ENCODE measurements at places on chromosomes 5 and 9.

- DNase-seq: no peak
Observed at GRCh38 chr5:72543365-72543764, 36.2 kb upstream of the ZNF366 start.

- no peak for DNase-seq
Observed at GRCh38 chr5:160497878-160498277, 76.2 kb downstream of the PTTG1 start.

GRCh38 chr5:93072831-93073459 lies 508.1 kb downstream of the NR2F1-AS1 start:
- DNase-seq: no peak

GRCh38 chr9:106708475-106709146 lies 154.4 kb upstream of the ZNF462 start:
- no peak for DNase-seq

DNA sequence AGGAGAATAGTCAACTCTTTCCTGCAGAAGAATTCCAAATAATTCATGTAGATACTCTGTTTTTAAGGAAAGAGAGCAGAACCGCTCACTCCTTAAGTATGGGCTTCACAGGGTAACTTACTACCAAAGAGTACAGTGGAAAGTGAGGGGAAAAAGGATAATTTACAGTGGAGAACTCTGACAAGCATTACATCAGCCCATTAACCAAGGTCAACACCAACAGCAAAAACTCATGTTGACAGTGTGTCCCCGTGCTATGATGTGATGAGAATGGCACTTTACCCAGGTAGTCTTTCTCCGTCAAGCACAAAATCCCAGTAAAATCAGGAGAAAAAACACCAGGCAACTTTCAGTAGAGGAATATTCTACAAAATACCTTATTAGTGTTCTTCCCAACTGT lies 104.3 kb downstream of the ADCY2 start:
- DNase-seq: no peak

DNA sequence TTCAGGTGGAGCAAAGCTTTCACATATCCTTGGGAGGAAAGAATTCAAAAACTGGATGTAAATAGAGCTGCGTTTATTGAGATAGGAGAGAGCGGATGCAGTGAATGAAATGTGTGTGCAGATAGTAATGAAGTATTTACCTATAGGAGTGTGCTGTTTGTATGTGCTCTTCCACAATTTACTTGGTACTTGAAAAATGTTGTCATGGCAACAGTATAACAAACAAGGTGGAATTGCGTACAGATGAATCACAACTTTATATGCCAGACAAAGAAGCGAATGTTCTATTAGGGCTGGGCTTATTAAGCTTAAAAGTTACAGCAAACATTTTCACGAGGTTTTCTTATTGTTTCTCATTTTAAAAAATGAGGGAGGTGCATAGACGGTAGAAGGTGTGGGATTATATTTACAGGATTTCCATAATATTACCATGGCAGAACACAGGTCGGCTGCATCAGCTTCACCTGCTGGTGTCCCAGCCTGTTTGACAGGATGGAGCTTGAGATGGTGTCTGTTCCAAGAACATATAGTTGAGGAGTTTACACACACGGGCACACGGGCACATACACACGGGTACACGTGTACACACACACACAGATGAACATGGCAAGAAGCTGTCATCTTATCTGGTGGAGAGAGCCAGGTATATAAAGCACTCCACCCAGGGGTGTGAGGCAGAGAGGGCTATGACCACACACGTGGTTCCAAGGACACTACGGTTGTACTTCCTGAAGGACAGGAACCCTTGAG lies 155.7 kb downstream of the RMI1 start:
- no peak for DNase-seq

GRCh38 chr9:76796296-76796695 lies 32.1 kb downstream of the PCA3 start:
- no peak for DNase-seq

GRCh38 chr5:63118221-63118620 lies 539.6 kb downstream of the LRRC70 start:
- DNase-seq: no peak

DNA sequence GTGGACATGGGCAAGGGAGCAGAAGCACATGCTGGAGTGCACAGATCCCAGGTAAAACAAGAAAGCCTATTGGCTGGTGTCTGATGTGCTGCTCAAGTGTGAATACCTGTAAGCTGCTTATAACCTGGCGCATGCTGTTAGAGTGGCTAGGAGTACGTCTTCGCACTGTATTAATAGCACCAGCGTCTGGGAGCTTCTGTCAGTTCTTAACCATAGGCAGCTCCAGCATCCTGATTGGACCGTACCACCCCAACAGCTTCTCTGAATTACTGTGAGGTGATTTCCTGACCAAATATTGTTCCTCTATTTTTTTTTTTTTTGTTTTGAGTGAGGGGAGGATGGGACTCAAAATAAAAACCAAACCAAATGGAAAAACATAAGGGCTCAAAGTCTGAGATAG lies 987.6 kb downstream of the PTPRD start:
- DNase-seq: no peak

DNA sequence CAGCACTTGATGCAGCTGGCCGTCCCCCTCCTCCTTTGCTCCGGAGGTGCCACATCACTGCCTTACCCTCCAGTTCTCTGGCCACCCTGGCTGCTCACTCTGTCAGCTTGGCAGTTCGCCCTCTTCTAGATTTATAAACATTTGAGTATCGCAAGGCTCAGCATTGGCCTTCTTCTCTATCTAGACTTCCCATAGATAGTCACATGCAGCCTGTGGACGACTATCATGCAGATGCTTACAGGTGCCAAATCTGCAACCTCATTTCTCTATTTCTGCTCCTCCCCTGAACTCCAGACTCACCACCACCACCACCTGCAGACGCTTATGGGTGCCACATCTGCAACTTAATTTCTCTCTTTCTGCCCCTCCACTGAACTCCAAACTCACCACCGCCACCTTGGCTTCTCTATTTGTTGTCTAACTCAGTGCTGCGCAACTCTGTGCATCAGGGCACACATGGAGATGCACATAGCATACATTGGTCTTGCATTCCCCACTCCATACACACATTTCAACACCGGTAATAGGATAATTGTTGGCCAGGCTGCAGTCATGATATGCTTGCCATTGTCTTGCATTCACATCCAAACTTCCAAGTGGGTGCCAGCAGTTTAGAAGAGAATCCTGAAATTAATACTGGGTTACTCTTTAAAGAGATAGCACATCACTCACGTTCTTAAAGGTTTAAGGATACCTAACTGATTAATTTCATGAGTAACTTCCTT lies 1.9 kb upstream of the DAP start:
- no peak for DNase-seq

- DNase-seq: peak; percentile 42
Observed at GRCh38 chr5:107011605-107012004, 659.1 kb downstream of the EFNA5 start.

DNA sequence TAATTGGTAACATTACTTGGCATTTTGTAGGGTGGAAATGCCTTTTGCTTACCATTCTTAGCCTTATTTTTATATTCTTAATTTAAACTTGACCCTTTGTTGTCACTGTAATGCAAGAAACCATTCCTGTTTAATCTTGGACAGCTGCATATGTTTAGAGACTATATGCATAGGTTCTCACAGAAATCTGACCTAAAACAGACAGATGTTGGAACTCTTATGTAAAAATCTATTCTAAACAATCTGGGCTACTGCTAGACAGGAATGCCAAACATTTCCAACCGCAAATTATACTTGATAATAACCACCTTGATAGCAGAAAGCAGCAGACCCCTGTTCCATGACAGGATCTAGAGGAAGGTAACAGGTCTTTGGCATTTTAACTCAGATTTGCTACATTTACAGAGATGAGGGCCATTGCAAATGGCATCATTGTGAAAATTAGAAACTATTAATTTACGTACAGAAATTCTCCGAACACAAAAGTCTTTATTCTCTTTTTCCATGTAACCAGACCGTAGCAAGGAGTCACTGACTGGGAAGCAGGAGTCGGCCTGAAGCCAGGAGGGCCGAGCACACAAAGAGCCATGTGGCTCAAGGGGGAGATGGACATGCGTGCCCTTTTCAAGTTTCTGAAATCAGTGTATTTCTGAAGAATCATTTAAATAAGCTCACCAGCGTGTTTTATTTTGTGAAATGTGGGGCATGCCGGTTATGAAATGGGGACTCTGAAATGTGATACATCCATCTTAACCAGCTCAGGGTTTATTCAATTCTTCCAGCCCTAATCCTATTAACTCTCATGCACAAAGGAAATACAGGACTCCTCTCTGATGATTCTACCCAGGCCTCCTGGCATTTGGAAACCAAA lies 139.3 kb downstream of the AOPEP start:
- DNase-seq: peak; percentile 72

DNA sequence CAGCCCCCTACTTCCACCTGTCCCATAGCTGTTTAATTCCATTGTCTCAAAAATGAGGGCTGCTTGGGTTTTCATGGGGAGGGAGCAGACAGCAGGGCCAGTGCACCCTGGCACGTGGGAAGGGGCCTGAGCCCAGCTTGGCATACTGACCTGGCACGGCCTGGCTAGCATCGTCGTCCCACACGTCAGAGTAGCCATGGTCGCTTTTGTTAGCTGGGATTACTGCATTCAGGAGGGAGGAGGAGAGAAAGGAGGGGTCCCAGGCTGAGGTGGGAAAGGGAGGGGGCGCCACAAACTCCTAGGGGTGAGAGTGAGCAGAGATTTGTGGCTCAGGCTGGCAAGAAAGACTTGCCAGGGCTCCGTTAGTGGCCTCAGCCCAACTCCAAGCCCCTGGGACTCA lies 21.1 kb upstream of the CYSTM1 start:
- DNase-seq: no peak

GRCh38 chr5:143837306-143837848 lies 25.4 kb downstream of the HMHB1 start:
- DNase-seq: peak; percentile 75

- no peak for DNase-seq
Observed at GRCh38 chr5:31763424-31763823, 124.5 kb downstream of the PDZD2 start.

GRCh38 chr5:139734539-139734916 lies 61.1 kb upstream of the PSD2 start:
- DNase-seq: no peak

GRCh38 chr5:123209502-123210027 lies 120.5 kb downstream of the PRDM6 start:
- no peak for DNase-seq

- no peak for DNase-seq
Observed at GRCh38 chr9:131728546-131728910, 11.3 kb downstream of the RAPGEF1 start.

DNA sequence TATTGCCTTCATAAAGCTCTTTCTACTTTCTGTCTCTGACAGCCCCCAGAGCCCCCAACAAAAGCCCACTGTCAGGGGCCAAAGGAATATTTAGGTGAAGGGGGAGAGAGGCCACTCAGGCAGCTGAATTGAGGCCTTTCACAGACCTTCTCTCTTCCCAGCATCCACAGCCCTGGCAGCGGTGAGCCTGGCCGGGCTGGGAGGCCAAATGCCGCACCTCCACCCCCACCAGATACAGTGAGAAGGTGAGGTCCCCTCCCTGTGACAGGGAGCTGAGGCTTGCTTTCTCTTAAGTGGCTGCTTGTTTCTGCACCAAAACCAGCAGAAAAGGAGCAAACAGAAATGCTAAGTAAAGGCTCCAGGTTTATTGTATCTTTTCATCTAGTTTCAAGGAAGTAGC lies 168.1 kb downstream of the ROR2 start:
- DNase-seq: no peak

DNA sequence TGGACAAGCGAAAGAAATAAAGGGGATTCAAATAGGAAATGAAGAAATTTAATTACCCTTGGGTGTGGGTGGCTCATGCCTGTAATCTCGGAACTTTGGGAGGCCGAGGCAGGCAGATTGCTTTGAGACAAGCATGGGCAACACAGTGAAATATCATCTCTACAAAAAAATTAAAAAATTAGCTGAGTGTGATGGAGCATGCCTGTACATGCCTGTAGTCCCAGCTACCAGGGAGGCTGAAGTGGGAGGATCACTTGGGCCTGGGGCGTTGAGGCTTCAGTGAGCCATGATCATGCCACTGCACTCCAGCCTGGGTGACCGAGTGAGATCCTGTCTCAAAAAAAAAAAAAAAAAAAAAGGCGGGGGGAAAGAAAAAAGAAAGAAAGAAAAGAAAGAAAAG lies 4.0 kb upstream of the RCL1 start:
- DNase-seq: no peak

GRCh38 chr5:17748201-17748600 lies 113.9 kb downstream of the TAF11L14 start:
- no peak for DNase-seq

GRCh38 chr5:163838738-163839137 lies 333.3 kb downstream of the MAT2B start:
- DNase-seq: no peak

DNA sequence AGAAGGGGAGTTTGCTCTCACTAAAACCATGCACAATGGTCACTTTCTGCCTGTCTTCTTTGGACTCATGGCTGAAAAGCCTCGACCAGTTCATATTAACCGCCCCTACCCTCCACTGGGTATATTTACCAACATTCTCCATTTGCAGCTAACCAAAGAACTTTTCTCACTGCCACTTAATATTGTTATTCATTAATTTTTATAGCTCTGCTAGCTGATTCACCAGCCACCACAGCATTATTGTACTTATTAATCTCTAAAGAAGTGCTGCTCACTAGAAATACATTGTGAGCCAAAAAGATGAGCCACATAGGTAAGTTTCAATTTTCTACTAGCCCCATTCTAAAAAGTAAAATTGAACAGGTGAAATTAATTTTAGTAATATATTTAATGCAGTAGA lies 33.4 kb upstream of the SMIM32 start:
- no peak for DNase-seq

GRCh38 chr9:7961076-7961475 lies 161.5 kb upstream of the DMAC1 start:
- no peak for DNase-seq

DNA sequence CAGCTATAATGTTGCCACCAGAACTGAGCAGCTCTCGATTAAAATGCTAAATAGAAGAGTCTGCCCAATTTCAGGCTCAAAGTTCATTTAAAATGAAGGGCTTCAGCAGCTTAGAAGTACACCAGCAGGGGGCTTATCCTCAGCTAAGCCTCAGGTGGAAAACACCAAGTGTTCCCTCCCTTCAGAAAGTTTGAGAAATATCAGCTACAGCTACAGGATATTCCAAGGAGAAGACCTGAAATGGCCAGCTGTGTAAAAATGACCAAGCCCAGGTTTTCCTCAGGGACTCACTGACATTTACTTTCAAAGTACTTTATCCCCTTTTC lies 395.4 kb downstream of the DTWD2 start:
- no peak for DNase-seq

- no peak for DNase-seq
Observed at GRCh38 chr5:96957254-96958049, 21.6 kb downstream of the LNPEP start.

DNA sequence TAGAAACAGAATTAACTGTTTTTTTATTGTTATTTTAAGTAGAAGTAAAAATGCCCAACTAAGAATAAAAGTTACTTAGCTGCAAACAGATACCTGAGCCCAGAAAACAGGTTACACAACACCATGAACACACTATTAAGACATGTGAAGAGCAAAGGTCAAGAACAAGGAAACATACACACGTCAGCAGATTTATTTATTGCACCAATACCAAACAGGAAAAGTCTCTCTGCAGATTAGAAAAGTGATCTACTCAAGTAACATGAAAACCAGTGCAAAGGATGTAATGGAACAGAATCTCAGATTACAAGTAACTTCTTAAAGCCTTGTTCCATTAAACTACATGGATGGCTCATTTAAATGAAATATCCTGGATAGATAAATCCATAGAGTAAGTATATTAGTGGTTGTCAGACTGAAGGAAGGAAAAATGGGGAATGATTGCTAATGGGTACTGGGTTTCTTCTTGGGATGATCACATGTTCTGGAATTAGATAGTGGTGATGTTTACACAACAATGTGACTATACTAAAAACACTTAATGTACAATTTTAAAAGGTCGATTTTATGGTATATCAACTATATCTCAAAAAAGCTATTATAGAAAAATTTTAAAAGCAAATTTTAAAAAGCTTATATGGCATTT lies 6.1 kb downstream of the SAR1B start:
- no peak for DNase-seq
